Left lung (tissue), 14 donors: ENCODE measurements at places on chromosomes 5 and 9. TPM values are rescaled to one million over a fixed set of nuclear protein-coding genes. Genes with fewer than 3 reads are reported as not detected.
A peak's percentile ranks its signal among the peaks of the same experiment; 100 is the strongest.

Gene SLC22A4
- 10.3 TPM for total RNA-seq

DNA sequence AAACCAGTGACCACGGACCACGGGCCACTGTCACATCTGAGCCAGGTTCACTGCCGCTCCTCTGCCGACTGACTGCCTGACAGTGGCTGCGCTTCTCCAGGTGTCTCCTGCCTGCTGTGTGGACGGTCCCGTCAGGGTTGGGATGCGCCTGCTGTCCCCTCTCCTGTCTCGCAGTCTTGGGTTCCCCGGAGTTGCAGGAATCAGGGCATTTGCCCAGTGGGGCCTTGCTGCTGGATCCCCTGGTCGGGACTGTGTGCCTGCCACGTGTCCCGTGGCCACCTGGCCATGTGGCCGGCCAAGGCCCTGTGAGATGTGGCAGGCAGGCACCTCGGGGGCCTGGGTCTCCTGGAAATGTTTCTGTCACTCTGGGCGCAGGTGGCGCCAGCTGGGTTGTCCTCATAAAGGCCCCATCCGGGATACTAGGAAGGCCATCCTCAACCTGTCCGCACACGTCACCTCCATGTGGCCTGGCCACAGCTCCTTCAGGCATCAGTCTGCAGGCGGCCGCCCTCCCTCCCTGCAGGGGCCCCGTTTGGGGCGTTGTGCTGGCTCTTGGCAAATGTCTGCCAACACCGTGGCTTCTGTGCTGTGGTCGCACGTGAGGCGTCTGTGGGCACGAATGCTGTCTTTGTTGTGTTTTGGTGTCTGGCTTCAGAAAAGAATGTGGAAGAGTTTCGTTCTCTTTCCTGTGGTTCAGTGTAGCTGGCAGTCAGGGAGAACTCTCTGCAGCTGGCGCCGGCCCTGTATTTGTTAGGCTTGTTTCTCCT, 6.4 kb upstream of the TOR4A start:
- DNase-seq, result no peak

- no peak for DNase-seq
Observed at GRCh38 chr5:57720656-57721055, 238.0 kb upstream of the ACTBL2 start.

- no peak for DNase-seq
Observed at GRCh38 chr9:127132375-127132774, 9.9 kb upstream of the ANGPTL2 start.

- DNase-seq, result peak; percentile 93
Observed at GRCh38 chr9:91424403-91425176, 958 bp upstream of the NFIL3 start.

Gene DAPK1
- 78.2 TPM for total RNA-seq
